Sigmoid colon (tissue), 7 donors: ENCODE measurements at places on chromosomes 5 and 9. TPM values are rescaled to one million over a fixed set of nuclear protein-coding genes. Genes with fewer than 3 reads are reported as not detected.

The TMEM171 gene
- total RNA-seq, result not detected

DNA sequence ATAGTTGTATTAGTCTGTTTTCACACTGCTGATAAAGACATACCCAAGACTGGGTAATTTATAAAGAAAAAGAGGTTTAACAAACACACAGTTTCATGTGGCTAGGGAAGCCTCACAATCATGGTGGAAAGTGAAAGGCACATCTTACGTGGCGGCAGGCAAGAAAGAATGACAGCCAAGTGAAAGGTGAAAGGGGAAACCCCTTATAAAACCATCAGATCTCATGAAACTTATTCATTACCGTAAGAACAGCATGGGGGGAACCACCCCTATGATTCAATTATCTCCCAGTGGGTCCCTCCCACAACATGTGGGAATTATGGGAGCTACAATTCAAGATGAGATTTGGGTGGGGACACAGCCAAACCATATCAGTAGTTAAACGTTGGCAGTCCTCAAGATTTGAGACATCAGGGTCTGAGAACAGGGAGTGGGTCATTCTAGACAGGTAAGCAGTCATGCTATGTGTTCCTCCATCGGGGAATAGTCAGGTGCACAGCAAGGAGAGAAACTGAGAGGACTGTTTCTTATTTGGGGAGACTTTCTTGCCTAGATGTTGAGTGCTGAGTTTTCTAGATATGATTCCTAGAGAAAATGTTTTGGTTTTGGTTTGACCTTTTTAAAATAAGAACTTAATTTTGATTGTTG is 45.8 kb upstream of the ENTREP1 start:
- DNase-seq, result no peak

- no peak for DNase-seq
Measured at GRCh38 chr9:103700195-103700962, 393.7 kb upstream of the SMC2 start.

DNA sequence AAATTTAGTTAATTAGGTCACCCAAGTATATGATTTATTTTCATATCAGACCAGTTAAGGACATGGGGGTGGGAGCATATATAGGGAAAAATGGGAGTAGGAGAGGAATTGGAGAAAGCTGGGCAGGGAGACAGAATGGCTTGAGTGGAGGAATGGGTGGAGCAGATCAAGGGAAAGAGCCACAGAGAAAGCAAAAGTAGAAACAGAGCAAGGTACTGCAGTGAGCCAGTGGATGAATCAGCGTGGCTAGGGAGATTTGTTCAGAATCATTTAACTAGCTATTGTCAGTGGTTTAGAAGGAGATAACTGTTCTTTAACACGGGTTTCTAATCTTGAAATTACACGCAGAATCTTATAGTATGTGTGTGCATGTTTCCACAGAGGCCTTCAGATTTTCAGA is 37.4 kb downstream of the SNX24 start:
- no peak for DNase-seq

- DNase-seq, result no peak
Measured at GRCh38 chr5:59299006-59299405, 594.5 kb downstream of the PDE4D start.
